ENCODE measurements at places on chromosomes 2 and 18.

DNA sequence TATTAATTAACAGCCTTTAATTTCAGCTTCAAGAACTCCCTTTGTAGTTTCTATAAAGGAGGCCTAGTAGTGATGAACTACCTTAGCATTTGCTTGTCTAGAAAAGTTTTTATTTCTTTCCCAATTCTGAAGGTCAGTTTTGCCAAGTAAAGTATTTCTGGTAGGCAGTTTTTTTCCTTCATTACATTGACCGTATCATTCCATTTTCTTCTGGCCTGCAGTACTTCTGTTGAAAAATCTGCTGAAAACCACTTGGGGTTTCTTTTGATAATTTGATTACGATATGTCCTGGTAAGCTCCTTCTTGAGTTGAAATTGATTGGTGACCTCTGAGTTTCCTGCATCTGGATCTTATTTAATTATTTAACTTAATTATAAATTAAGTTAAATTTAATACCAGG is 691.8 kb downstream of the TSN start:
- DNase-seq: no peak

- DNase-seq: no peak
Measured at GRCh38 chr2:5140347-5140746, 551.8 kb upstream of the SOX11 start.

DNA sequence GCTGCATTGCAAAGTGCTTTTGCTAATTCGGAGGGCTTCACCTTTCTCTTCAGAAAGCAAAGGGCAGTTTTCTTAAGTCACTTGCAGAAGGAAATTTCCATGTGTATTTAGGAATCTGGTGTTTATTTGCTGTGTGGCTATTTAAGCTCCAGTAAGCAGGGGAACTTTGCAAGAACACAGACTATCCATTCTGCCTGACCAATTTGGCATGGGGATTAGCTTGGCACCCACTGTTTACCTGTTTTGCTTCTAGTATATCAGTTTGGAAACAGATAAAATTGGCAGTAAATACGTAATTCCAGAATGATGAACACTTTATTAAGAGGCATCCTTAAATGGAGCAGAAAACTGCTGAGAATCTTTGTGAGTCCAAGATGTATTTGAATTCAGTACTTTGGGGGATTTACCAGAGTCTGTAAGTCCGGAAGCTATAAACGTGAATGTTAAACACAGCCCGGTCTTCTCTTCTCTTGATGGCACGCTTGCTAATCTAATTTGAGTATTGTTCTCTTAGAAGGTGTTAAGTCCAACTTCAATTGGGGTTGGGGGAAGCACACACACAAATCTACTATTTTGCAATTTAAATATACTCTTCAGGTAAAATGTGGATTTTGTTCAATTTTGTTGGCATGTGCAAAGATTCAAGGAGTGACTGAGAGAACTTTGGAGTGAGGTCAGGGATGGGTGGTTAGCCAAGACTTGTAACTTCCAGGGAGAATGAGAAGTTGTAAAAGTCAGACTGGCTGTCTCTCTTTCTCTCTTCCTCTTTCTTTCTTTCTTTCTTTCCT is 650 bp downstream of the ACKR3 start:
- DNase-seq: no peak

DNA sequence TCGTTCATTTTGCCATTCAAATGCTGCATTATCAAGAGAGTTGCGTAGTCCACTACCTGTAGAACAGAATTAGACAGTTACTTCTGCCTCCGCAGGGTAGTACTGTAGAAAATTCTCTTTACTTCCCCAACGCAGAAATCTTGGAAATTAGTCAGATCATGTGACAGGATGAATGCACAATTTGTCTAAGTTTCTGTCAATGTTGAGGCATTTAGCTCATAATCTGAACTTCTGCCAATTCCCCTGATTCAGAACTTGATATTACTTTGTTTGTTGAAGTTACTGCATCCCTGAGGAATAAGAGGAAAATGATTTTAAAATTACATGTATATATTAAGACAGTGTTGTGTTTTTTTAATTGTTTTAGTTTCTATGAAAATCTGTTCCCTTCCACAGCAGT is 83.4 kb downstream of the TTC27 start:
- DNase-seq: peak; percentile 65

DNA sequence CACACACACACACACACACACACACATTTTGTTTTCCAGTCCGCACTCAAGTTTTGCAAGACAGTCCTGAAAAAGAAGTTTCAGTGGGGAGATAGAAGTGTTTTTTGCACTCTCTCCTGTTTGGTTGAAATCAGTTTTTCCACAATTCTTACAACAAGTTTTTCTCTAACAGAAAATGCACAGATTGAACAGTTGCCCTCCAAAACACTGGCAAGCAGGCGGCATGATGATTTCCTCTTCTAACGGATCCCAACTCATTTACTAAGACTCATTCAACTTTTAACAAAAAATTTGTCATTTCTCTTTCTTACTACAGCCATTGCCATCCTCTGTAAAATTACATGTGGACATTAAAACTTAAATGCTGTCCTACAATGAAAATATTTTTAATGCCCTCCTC is 117.6 kb upstream of the DTNA start:
- DNase-seq: no peak

DNA sequence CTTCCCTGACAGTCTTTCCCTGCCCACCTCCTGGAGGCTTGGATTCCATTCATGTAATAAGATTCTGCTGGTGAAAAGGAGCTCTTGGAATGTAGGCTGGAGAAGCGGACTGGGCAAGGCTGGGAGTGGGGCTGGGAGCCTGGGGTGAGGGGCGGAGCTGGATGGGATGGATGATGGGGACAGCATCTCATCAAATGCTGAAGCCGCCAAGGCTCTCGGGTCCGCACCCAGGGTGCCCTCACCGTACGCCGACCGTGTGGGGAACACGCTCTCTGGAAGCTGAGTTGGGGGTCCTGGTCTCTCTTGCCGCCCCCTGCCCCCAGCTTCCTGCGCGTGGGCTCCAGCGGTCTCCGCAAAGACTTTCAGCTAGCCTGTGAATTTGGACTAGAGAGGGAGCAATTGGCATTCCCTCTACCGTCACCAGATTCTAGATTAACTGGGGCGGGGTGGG is 9.1 kb downstream of the RAX start:
- no peak for DNase-seq

DNA sequence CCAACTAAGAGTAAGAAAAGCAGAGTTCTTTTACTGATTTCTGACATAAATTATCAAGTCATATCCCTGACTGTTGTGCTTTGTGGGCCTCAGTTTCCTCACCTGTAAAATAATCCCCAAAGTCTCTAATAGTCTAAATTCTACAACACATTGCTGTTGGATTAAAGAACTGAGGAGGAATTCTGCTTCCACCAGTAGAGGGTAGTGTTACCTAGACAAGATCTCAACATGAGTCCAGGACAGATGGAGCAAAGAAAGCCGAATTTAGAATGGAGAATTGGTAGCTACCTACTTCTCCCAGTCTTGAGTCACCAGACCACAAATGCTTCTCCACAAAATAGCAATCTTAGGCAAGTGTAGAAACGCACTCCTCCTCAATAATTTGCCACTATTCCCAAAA is 462.5 kb upstream of the FSHR start:
- DNase-seq: no peak

- no peak for DNase-seq
Measured at GRCh38 chr2:147663962-147664361, 180.9 kb upstream of the ACVR2A start.

GRCh38 chr2:216463148-216463547 is 35.5 kb upstream of the RPL37A start:
- no peak for DNase-seq

- no peak for DNase-seq
Measured at GRCh38 chr2:127695491-127696472, 5.5 kb upstream of the SFT2D3 start.

- no peak for DNase-seq
Measured at GRCh38 chr2:152676461-152676860, 40.8 kb downstream of the PRPF40A start.

DNA sequence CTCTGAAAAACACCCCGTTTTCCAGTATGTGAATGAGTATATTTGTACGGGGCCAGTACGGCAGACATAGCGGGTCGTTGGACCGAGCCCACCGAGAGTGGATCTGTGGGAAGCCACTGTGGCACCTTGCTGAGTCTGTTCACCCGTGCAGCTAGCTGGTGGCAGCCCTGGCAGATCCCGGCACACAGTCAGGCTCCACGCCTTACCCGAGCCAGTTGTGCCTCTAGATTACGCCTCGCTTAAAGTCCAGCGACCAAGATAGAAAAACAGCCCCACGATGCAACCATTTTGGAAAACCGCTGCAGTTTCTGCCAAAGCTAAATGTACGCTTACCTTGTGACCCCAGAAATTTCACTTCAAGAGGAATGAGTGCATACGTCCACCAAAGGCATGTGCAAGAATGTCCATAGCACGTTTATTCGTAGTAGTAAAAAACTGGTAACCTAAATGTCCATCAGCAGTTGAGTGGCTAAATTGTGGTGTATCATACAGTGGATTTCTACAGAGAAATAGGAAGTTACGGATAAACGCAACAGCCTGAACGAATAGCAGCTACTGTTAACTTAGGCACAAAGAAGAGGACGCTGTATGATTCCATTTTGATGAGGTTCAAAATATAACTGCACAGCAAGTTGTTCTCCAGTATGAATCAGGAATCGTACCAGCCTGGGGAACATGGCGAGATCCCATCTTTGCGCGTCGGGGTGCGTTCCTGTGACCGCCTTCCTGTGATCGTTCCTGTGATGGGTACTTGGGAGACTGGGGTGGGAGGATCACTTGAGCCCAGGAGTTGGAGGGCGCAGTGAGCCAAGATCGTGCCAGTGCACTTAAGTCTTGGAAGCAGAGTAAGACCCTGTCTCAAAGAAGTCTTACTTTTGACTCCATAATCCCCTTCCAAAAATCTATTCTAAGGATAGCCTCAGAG is 688 bp upstream of the WDR33 start:
- DNase-seq: no peak

DNA sequence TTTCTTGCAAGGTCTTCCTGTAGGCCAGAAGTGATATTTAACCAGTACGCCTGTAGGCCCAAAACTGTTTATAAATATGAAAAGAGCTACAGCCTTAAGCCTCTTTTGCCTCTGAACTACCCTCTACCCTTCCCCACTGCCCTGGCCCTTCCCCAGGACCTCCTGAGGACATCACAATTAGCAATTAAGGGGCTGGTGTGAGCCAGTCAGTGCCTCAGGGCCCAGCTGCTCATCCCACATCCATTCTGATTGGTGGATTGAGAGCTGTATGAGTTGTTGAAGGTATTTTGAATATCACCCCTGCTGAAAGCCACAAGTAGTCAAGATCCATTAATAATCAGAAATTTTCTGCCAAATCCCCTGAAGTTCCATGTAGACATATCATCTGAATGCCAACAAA is 126.3 kb upstream of the TACR1 start:
- DNase-seq: no peak

DNA sequence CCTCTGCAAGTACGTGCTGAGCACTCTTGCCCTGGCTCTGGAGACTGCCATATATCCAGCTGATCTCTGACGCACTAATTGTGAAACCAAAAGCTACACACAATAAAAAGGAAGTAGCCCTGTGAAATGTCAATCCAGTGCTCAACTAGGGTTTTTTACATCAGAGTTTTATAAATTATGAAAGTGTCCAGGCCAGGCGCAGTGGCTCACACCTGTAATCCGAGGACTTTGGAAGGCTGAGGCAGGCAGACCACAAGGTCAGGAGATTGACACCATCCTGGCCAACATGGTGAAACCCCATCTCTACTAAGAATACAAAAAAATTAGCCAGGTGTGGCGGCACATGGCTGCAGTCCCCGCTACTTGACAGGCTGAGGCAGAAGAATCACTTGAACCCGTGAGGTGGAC is 24.5 kb upstream of the PEX13 start:
- DNase-seq: no peak

DNA sequence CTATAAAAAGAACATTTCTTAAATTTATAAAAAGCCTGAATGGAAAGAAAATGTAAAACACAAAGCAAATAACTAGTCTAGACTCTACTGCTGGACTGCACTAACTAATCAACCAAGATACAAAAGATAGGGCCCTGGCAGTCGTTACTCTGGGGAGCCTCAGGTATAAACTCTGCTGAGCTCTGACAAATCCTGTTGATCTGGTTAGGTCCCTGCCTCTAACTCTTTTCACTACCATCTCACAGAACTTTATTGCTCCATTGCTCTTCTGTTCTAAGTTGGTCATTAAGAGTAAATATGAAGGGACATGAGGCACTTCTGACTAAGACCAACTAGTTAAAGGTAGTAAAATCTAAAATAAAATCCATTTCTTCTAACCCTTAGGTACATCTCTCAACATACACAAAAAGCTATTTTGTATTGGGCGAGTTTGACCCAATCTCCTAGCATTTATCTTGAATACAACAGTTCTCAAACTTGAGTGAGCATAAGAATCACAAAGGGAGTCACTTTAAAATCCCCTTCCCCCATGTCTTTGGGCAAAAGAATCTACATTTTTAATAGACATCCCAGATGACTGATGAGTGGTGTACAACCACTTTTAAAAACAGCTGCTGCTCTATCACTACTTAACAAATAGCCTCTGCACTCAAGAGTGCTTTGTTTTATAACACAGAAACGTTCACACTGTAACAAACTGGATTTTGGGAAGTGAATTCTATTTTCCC is 2.5 kb downstream of the CHN1 start:
- no peak for DNase-seq

DNA sequence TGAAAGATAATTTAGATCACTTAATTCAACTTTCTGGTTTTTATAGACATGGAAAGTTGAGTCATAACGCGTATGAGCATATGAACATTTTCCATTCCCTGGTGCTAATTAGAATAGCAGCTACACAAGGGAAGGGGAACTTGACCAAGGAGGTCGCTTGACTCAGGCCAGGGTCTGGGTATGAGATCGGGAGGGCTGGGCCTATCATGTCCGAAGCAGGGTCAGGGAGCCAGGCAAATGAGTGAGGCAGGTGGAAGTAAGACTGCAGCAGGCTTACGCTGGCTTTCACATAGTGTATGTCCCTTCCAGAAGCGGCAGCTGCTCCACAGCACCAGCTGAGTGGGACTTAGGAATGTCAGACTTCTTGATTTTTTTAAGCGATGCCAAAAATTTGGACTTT is 14.7 kb downstream of the RALB start:
- no peak for DNase-seq

DNA sequence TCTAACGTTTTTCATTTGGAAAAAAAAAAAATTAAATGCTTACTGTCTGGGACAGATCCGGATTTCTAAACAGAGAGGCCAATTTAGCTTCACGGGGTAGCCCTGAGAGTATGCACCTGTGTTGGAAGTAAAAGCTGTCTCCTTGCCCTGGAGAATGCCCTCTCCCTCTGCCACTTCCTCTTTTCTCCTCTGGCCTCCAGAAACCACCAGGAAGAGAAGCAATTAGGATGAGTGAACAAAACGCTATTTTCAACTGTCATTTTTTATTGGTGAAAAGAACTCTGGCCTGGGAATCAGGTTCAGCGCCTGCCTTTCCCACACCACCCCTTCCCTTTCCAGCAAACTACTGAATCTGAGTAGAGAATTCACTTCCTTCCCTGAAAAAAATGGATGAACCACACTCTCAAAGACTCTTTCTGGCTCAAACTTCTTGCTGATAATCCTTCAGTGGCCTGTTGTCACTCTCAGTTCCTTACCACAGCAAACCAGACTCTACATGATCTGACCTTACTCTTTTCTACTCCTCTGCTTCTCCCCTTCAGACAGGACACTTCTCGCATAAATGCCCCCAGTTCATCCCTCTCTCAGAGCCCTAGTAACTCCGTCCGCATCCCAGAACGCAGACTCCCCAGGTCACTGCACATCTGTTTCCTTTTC is 29.8 kb downstream of the KLF7 start:
- DNase-seq: no peak

GRCh38 chr2:235576337-235576910 is 82.6 kb downstream of the AGAP1 start:
- no peak for DNase-seq

Data from non-pigmented ciliary epithelial cell (primary cell).